ENCODE measurements at places on chromosomes 13 and 19.

DNA sequence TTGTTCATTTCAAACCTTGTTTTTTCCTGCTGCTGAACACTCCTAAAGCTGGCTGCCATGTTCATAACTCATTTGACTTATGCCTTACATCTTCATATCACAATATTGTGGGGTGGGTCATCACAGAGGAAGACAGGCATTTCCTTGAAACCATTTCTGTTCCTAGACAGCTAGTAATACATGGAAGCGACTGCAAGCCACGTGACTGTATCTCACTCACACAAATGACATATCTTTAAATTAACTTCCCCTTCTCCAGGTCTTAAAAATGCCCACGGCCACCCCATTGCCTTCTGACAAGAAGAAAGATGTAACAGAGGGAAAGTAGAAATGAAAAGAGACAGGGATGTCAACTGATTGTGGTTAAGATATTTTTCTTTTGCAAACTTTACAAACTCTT lies 236.8 kb downstream of the LMO7 start:
- DNase-seq, result no peak

GRCh38 chr19:22595918-22596341 lies 38.2 kb upstream of the ZNF492 start:
- DNase-seq, result no peak

DNA sequence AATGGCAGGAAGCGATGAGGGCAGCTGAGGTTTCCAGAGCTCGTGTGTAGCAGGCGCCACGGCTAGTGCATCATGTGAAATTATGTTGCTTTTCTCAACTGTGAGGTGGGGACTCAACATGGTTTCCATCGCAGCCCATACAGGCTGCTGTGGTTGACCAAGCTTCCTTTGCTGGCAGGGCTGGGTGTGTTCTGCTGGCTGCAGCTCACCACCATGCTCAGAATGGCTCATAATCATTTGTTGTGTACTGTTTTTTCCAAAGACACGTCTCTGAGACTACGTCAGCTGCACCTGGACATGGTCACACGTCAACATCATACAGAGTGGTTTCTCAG lies 16.1 kb upstream of the RASA3 start:
- peak; percentile 93 for DNase-seq

- DNase-seq, result no peak
Observed at GRCh38 chr13:106287351-106287750, 248.1 kb downstream of the EFNB2 start.

DNA sequence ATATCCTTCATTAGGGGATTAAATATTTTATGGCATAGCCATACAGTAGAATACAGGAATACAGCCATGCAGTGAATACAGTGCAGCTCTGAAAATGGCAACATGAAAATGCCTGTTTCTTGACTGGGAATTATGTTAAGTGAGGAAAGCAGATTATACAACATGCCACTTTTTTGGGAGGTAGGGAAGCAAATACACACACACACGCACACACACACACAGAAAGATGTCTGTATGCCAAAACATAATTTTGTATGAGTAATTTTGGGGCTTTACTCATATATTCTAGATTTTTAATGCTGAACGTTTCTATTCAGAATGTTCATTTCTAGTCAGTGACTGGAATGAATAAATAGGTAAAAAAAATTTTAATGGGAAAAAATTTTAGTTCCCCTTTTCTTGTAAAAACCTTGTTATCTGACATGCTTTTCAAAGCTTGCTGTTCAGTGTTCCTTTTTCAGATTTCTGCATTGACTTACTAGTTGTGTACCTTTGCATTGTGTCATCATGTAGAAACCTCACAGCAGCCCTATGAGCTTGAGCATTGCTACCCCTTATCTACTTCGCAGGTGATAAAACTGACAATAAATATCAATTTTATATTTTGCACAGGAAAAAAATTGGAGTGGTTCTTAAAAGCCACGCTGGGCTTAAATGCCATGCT lies 7.8 kb downstream of the GPR183 start:
- no peak for DNase-seq

- no peak for DNase-seq
Observed at GRCh38 chr19:4113398-4114088, 10.4 kb downstream of the MAP2K2 start.

GRCh38 chr19:16106121-16106520 lies 5.6 kb upstream of the RAB8A start:
- no peak for DNase-seq

- DNase-seq, result no peak
Observed at GRCh38 chr19:3655402-3656072, 28.9 kb upstream of the CACTIN start.

DNA sequence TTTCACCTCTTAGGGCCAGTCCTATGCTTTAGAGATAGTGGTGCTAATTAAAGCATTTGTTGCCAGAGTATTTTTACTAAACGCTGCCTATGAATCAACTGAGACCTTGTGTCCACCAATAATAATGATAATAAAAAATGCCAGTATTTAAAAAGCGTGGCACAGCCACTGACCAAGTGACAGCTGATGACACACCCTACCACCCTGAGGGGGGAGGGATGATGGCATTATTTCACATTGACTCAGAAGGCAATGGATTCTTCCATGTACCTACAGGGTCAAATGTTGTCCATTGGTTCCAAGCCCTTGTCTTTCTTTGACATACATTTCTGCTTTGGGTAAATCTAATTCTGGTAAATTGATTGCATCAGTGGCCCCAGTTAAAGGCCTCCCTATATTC lies 384.4 kb downstream of the DLEU7 start:
- DNase-seq, result no peak

GRCh38 chr13:29810145-29810742 lies 40.2 kb downstream of the UBL3 start:
- no peak for DNase-seq

DNA sequence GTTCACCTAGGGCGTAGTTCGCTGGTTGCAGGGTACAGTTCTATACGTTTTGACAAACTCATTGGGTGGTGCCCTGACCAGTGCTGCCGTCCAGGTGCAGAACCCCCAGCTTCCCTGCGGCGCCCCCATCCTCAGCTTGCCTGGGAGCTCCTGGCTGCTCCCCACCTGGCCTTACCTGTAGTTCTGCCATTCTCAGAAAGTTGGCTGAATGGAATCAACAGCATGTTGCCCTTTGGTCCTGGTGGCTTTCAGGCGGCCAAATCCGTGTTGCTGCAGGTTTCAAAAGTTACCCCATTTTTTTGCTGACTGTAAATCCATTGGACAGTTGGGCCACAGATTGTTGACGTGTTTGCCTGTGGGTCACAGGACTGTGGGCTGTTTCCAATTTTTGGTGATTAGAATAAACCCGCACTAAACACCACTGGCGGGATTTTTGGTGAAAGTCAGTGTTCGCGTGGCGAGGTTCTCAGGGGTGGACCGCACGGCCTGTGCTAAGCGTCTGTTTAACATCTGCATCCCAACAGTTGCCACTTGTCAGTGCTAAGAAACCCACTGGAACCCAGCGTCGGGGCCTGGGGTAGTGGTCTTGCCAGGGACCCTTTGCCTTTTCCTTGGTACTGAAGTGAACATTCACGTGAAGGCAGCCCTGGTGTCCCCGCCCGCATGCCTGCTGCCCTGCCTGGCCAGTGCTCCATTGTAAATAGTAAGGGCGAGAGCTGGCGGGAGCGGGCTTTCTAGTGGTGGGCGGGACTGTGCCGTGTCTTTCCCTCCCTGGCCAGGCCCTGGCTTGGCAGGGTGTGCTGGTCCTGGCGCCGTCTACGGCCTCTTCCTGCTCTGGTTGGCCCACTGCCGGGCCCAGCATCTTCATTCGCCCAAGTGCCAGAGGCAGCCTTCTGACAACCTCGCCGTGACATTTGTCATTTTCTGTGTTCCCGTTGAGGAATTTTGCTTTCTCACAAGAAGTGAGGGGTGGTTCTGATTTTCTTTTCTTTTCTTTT lies 3.3 kb downstream of the DOT1L start:
- no peak for DNase-seq

GRCh38 chr19:18488403-18488723 lies 33.5 kb downstream of the ELL start:
- peak; percentile 23 for DNase-seq

DNA sequence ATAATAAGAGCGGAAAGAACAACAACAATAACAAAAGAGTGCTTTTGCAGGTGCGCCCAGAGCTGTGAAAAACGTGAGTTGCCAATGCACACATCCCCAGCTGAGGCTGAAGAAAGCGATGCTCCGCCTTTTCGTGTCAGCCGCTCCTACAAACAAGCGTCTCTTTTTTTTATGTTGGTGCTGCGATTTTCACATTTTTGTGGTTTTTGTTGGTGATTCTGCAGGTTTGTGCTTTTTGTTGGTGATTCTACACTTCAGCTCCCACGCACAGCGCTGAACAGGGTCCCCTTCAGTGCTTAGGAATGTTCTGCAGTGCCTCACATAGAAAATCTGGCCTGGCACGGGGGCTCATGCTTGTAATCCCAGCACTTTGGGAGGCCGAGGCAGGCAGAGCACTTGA lies 7.3 kb upstream of the SBK3 start:
- DNase-seq, result no peak

DNA sequence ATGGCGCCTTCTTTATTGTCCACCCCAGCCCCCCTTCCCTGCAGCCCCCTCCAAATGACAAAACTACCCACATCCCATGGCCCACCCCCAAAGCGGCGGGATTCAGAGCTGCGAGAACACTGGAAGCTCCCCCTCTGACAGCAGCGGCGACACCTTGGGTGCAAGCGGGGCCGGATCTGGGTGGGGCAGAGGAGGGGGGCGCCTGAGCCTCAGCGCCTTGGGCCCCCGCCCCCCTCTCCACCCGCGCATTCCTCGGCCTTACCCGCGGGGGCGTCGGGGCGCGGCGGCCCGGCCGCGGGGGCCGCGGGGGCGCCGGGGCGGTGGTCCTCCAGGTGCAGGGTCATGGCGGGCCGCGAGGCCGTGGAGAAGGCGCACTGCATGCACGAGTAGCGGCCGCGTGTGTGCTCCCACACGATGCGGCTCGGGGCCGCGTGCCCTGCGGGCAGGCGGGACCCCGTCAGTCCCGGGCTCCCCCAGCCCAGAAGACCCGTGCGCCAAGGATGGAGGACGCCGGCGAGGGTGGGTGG lies 3.3 kb downstream of the ZNF414 start:
- no peak for DNase-seq

DNA sequence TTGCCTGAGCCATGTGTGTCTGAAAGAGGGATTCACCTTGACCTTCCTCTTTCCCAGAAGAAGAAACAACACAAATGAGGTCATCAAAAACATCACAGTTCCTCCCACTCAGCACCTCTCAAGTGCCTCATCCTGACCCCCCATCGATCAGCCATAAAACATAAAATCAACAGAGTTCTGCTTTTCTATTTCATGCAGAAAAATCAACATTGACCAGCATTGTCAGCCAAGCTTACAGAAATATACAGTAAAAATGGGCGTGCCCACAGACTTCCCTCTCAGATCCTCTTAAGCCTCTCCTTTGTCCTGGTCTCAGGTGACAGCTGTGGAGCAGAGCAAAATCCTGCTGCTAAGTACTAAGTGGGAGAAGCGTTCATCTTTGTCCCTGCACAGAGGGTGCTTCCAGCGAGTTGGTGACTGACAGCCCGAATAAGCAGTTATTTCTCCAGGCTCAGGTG lies 213.3 kb downstream of the OLFM4 start:
- DNase-seq, result no peak

GRCh38 chr13:44952671-44953070 lies 36.6 kb downstream of the NUFIP1 start:
- no peak for DNase-seq

Data from CD4-positive, alpha-beta T cell treated with Interleukin-10 for 1 hour (primary cell).